Prostate gland (tissue), 2 donors: ENCODE measurements at places on chromosomes 2 and 18. TPM values are rescaled to one million over a fixed set of nuclear protein-coding genes. Genes with fewer than 3 reads are reported as not detected.

SPDYA gene
- 0.73 TPM for total RNA-seq

GRCh38 chr2:150045601-150046000 lies 441.9 kb downstream of the RND3 start:
- no peak for DNase-seq

- no peak for DNase-seq
These were observed 1265.5 kb upstream of the ACVR2A start for GRCh38 chr2:146579147-146579930.

DNA sequence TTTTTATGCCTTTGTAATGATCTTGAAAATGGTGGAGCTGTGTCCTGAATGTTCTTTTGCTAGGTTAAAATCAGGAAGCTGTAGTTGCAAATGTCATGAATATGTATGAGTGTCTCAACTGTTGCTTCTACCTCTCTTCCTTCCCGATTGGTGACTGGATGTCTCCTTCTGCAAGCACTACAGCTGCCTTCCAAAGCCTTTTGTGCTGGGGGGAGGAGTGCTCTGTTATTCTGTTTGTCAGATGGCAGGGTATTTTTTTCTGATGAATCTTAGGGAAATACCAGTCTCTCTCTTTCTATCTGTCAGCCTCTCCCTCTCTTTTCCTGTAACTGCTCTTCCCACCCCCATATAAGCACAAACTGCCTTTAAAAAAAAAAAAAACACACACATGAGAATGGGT lies 1396.3 kb upstream of the CELF4 start:
- no peak for DNase-seq

SP110 gene
- 39.3 TPM for total RNA-seq

POMC gene
- total RNA-seq: 31.0 TPM

NRP2 gene
- total RNA-seq: 9.7 TPM

DLX1 gene
- total RNA-seq: not detected

DNA sequence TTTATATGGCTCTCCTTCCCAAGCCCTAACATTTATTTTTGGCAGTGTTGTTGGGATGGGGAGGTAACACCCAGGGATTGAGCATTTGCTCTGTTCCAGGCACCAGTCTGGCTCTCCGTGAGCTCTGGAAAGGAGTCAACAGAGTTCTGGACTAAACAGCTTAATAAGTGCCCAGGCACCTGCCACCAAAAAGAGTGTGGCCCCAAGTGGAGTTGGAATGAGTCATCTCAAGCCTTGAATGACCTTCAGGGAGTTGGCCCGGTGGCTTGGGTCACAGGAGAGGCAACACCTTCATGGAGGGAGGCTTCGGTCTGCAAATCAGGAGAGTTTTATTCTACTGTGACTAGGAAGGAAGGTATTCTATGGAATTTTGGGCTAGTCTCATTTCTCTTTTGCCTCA lies 203.2 kb downstream of the DLGAP1 start:
- no peak for DNase-seq
